ENCODE measurements at places on chromosomes 5 and 9.

DNA sequence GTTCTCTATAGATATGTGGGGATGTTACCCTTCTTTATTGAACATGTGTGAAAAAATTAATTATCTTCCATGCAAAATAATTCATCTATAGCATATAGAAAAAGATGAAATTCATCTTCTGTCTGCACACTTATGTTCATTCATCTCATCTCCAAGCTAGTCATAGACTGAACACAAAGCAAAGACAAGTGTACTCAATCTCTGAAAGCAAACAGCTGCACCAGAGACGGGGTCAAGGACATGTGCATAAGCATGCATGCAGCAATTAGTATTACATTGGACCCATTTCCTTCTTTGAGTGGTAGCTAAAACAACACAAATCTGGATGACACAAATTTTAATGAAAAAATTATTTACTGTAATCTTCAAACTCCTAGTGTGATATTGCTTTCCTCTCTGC, 547.0 kb upstream of the COX7C start:
- DNase-seq, result no peak

DNA sequence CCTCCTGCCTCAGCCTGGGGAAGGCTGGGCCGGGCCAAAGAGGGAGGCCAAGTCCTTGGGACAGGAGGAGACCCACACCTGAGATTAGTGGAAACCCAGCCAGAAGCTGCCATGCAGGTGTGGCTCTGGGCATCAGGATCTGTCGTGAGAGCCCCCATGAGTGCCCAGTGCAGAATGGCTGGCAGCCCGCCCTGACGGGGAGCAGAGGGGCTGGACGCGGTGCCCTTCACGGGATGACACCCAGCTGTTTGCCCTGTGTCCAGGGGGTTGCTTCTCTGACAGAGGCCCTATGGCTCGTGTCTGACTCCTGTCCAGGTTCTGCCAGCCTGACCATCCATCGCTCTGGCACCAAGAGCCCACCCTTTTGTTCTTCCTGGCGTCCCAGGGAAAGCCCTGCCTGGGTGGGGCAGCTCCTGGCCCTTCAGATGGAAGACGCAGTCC, 8.5 kb downstream of the DIPK1B start:
- DNase-seq, result no peak

DNA sequence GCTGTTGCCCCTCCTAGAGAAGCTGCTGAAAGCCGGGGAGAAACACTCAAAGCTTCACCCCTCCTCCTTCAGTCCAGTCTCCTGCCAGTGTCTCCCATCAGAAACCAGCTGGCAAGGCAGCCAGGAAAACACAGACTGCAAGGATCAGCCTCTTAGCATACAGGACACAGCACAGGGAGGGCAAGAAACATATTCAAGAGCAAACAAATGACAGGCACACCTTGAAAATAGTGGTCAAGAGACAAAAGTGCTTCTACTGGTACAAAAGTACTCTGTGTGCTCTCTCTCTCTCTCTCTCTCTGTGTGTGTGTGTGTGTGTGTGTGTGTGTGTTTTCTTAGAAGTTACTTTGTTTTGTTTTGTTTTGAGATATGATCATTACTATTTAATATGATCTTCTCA, 227.2 kb downstream of the RAB3C start:
- no peak for DNase-seq

GRCh38 chr9:76530458-76531110, 71.6 kb downstream of the GCNT1 start:
- DNase-seq, result no peak

DNA sequence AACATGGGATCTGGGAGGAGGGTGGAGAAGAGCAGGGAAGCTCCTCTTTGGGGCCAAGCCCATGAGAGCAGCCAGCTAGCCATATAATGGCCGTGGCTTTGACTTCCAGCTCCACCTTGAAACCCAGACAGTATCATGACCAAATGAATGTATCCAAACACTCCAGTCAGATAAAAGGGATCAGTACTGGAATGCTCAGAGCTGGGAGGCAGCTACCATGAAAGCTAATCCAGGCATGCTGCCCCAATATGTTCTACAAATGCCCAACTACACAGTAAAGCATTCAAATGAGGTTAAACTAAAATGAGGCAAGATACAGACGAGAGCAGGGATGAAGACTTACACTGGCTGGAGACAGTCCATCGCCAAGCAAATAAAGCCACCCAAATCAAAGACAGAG, 69.4 kb downstream of the FRMD3 start:
- no peak for DNase-seq

- DNase-seq, result peak; percentile 15
These were observed 58.0 kb downstream of the PLAC8L1 start for GRCh38 chr5:146047396-146047795.

Measured in LHCN-M2 (cell line).